ENCODE measurements at places on chromosomes 16 and 17. TPM values are rescaled to one million over a fixed set of nuclear protein-coding genes. Genes with fewer than 3 reads are reported as not detected.
A peak's percentile ranks its signal among the peaks of the same experiment; 100 is the strongest.

Gene METTL16
- total RNA-seq, result 22.6 TPM

Gene CCDC78
- total RNA-seq, result 18.9 TPM

Gene CA7
- total RNA-seq, result 0.64 TPM

Gene HEATR9
- total RNA-seq, result not detected

Gene KRTAP4-3
- not detected for total RNA-seq

Gene C16orf54
- total RNA-seq, result not detected

Gene MOSMO
- 13.0 TPM for total RNA-seq

- no peak for DNase-seq
Observed at GRCh38 chr17:78745407-78746088, 36.5 kb downstream of the CYTH1 start.

- no peak for DNase-seq
Observed at GRCh38 chr16:15553313-15554088, 89.5 kb downstream of the MARF1 start.

DNA sequence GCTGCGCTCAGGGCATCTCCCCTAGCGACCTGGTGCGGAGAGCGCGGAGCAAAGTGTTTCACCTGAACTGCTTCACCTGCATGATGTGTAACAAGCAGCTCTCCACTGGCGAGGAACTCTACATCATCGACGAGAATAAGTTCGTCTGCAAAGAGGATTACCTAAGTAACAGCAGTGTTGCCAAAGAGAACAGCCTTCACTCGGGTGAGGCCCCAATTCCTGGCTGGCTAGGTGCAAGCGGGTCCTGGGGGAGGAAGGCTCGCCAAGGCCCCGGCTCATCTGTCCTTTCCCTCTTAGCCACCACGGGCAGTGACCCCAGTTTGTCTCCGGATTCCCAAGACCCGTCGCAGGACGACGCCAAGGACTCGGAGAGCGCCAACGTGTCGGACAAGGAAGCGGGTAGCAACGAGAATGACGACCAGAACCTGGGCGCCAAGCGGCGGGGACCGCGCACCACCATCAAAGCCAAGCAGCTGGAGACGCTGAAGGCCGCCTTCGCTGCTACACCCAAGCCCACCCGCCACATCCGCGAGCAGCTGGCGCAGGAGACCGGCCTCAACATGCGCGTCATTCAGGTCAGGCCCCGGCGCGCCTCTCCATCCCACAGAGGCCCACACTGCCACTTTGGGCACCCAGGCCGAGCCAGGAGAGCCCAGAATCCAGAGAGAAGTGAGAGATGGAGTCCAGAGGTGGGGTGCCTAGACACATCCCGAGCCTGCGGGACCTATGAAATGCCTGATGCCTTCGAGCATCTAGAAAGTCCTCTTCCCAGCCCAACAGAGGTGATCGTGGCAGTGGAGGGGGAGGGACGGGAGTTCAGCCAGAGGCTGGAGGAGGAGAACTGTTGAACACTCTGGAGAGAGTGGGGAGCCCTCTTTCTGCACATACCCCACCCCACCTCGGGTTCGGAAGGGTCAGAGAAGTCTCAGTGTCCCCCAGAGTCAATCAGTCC, 3.3 kb downstream of the LHX1 start:
- peak; percentile 35 for DNase-seq

DNA sequence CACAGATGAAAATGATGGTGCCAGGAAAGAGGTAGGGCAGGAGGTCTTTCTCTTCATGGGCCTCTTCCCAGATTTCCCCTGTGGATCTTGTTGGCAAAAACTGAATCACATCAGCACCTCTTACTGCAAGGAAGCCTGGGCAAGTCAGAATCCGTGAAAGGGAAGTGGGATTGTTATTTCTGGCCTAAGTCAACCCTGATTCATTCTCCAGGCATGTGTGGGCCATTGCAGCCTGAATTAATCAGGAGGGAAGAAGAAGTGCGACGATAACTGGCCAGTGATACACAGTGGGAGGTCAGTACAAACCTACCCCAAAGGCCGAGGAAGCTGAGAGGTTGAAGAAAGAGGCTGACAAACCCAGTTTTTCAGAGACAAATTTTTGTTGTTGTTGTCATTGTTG, 17.9 kb upstream of the NSMCE1 start:
- no peak for DNase-seq

GRCh38 chr17:7478276-7479212, 887 bp downstream of the ZBTB4 start:
- DNase-seq, result peak; percentile 46

DNA sequence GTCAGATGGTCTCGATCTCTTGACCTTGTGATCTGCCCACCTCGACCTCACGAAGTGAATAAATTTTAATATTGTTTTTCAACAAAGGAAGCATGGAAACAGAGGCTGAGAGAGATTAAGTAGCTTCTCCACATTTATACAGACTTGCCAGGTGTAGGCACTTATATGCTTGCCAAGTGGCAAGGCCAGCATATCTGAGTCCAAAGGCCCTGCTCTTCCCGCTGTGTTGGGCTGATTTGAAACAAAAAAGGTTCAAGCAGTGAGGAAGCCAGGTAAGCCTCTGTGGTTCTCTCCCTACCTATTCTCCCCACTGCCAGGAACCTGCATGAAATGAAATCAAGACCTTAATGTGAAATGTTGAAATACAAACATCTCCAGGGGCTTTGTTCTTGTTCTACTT, 7.5 kb upstream of the SLC6A4 start:
- no peak for DNase-seq

DNA sequence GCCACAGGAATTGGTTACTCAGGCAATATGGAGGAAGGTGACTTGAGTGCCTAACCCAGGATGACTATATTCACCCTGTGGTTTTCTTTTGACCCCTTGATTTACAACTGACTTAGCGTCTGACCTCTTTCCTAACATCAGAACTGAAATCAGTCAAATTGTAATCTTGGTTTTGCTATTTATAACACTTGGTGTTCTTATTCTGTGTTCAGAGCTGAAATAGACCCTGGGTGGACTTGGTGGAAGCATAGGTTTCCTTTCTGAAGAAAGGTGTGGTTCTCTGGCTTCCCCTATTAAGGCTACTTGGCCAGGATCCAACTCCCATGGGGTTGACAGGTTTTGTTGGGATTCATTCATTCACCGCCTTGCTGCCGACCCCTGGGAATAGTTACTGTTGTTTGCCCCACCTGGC, 80.8 kb downstream of the CLEC16A start:
- DNase-seq, result no peak

- DNase-seq, result no peak
Observed at GRCh38 chr17:66582373-66583111, 252.4 kb upstream of the CACNG5 start.

GRCh38 chr17:62717889-62718288, 90.2 kb downstream of the MARCHF10 start:
- DNase-seq, result no peak

DNA sequence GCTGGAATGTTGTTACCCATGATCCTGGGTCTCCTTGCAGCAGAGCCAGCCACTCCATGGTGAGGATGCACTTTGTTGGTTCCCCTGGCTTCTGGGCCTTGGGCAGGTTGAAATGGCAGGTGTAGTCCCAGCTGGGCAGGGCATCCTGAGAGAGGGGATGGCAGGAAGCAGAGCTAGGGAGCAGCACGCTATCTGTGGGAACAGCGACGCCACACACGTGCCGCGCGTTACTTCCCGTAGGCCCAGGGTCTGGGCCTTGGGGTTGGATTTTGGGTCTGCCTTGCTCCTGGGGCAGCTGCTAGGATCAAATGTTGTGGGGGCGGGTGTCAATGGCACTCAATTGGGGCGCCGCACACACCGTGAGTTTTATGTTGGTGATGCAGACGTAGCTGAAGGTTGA, 368.0 kb downstream of the CPPED1 start:
- DNase-seq, result no peak

DNA sequence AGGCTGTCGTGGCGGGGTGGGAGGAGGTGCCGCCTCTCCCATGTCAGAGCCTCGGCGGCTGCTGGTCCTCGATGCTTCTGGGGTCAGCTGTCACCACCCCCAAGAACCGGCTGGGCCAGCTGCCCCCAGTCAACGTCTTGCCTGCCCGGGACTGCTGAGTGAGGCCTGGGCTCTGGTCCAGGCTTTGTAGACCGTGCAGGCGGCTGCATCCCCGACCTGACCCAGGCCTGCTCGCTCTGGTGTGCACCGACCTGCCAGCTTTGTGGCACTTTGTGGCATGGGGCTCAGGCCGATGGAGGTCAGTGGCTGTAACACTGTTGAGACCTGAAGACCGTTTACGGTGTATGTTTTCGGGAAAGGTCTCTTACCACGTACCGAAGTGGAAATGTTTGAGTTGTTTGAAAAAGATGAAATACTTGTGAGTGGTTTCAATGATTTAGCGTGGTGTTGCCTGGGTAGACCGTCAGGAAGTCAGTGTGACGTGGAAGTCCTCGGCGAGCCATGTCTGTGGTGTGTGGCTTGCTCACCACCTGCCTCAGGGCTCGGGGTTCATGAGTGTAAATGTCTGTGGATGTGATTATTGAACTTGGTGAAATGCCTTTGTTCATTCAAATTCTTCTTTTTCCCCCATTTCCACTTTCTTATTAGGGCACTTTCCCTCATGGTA, 53.2 kb upstream of the ZNF750 start:
- DNase-seq, result no peak

DNA sequence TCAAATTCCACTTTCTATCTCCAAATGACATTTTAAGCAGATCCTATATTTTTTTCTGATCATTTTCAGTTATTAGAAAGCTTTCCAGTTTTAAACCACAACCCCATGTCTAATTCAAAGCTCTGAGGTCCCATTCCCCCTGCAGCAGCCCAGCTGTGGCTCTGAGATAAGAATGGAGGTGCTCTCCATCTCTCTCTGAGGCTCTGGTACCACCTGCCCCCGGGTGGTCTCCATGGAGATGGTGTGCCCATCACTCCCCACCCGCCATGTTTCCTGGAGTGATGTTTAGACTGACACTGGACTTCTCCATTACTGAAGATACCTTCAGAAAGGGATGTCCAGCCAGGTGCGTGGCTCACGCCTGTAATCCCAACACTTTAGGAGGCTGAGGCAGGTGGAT, 68.1 kb upstream of the SEC14L1 start:
- DNase-seq, result no peak

DNA sequence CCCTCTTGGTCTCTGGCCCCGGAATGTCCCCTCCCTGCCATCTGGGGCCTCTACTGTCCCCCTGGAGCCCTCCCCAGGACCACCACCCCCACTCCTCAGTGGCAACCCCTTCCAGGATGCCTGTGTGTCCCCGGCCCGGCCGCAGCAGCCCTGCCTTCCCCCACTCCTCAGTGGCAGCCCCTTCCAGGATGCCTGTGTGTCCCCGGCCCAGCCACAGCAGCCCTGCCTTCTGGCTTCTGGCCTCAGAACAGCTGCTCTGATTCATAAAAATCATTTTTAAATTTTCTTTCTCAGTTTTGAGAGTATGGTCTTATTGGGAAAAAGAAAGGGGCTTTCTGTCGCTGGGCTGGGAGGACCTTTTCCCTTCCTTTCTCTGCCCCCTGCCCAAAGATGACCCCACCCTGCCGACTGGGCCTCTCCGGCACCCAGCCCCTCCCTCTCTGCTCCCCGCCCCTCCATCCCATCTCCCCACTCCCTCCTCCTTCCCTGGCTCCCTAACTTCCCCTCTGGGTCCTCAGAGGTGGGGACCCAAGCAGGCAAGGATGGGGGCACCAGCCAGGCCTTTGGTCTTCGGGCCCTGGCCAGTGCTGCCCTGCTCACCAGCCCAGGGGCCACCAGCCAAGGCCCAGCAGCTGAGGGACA, 40.5 kb downstream of the BAHCC1 start:
- DNase-seq, result no peak

DNA sequence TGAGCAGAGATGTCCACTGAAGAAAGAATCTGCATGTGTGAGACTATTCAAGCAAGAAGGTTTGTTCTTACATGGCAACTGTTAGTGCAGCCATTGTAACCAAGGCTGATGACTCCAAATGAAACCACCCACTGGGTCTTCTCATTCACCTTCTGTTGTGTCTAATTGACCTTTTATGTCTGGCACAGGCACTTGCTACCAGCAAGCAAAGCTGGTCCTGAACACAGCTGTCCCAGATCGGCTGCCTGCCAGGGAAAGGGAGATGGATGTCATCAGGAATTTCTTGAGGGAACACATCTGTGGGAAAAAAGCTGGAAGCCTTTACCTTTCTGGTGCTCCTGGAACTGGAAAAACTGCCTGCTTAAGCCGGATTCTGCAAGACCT, 3.6 kb downstream of the CDC6 start:
- no peak for DNase-seq

DNA sequence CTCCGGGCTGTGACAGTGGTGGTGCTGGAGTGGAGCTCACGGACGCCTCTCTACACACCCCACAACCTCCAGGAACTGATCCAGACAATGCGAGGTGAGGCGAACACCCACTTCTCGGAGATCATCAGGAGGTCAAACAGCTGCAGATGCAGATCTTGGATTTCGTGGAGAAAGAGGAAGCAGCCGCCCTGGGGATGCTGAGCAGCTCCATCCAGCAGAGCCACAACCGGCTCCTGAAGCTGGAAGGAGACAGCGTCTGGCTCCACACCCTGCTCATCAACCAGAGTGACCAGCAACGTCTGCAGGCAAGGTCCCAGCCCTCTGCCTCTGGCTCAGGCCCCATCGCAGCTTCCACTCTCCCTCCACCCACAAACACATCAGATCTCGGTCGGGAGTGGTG, 13.2 kb upstream of the SLC16A5 start:
- no peak for DNase-seq

GRCh38 chr16:69927056-69927757, 23.9 kb upstream of the CLEC18A start:
- peak; percentile 56 for DNase-seq

DNA sequence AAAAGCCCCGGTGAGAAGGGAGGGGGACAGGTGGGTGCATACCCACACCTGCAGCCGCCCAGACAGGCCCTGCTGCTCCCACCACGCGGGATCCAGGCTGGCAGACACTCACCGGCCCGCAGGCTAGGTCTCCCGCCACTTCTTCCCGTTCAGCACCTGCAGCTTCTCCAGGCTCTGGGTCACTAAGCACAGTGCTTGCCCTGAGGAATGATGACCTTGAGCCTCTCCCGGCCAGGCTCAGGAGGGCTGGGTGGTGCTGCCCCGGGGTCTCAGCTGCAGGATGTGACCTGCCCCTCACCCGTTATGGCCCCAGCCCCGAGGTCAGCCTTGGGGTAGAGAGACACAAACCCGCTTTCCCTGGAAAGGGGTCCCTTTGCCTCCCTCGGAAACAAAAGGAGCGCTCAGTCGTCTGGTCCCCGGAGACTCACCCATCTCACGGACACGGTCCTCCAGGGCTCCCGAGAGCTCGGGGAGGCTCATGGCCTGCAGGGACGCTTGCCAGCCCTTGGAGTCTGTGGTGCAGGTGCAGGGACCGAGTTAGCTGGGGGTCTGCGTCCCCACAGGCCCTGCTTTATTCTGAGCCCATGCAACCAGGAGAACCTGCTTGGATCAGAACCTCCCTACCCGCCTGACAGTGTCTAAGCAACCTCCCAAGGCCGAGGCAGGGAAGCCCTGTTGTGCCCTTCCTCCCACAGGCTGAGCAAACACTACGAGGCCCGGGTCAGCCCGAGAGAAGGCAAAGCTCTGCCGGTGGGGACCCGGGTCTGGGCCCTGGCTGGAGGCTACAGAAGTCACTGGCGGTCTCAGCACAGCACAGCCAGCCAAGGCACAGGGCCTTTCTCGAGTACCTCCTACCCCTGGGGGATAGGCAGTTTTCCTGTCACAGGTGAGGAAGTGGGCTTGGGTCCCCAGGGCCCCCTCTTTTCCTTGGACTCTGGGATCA, 3.8 kb downstream of the NUDT16L1 start:
- no peak for DNase-seq

- DNase-seq, result no peak
Observed at GRCh38 chr17:54967621-54968261, 713 bp downstream of the COX11 start.
